ENCODE measurements at places on chromosomes 13 and 19.
A peak's percentile ranks its signal among the peaks of the same experiment; 100 is the strongest.

DNA sequence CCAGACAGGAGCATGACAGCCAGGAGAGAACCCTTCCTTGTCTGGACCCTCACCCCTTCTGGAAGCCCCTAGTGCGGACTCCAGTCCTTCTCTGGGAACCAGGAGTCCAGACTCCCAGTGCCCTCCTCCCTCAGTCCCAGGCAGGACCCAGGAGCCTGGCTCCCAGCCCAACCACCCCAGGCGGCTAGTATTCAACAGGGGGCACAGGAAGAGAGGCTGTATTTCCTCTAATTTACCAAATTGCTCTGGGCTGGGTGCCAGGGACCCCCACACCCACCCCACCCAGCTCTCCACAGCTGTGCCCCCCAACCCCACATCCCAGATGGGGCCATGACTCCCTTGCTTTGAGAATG, 3.3 kb downstream of the GRIN2D start:
- no peak for DNase-seq

DNA sequence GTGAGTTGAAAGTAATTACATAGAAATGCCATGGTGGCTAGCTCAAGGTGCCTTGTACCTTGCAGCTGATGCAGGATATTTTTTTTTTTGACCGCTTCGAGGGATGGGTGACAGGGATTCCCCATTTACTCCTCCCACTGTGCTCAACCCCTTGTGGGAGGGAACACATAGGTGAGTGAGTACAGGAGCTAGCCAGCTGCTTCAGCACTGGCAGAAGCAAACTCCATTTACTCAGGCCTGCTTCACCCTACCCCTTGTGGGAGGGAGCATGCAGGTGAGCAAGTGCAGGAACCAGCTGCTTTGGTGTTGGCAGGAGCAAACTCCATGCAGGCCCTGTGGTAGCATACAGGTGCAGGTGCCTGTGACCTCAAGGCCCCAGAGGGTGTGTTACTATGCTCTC, 330.1 kb downstream of the TDRD3 start:
- no peak for DNase-seq

DNA sequence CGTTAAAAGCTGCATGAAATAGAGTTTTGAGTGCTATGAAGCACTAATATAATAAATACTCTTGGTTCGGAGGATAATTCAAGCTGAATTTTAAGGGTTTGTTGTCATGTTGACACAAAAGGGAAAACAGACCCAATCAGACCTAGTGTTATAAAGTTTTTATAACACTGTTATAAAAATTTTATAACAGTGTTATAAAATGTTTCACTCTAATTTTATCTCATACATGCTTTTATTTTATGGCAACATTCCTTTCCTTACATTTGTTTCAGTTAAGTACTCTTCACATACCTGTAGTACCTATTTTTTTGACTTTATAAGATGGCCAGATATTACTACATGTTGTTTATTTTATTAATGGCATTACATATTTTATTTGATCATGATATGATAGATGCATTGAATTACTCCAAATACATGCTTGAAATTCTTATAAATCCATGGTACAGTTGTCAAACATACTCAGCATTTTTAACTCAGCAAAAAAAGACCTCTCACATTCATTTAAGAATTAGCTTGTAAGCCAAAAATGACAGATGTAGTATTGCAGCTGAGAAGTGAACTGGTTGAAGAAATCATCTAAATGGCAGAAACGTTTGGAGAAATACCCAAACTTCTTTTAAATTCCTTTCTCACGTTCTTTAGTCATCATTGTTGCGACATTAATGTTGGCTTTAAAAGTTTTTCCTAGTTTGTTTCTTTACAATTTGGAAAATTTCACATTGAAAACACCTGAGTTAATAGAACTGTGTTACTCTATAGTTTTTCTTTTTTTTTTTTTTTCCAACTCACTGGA, 104.5 kb downstream of the PIBF1 start:
- no peak for DNase-seq

DNA sequence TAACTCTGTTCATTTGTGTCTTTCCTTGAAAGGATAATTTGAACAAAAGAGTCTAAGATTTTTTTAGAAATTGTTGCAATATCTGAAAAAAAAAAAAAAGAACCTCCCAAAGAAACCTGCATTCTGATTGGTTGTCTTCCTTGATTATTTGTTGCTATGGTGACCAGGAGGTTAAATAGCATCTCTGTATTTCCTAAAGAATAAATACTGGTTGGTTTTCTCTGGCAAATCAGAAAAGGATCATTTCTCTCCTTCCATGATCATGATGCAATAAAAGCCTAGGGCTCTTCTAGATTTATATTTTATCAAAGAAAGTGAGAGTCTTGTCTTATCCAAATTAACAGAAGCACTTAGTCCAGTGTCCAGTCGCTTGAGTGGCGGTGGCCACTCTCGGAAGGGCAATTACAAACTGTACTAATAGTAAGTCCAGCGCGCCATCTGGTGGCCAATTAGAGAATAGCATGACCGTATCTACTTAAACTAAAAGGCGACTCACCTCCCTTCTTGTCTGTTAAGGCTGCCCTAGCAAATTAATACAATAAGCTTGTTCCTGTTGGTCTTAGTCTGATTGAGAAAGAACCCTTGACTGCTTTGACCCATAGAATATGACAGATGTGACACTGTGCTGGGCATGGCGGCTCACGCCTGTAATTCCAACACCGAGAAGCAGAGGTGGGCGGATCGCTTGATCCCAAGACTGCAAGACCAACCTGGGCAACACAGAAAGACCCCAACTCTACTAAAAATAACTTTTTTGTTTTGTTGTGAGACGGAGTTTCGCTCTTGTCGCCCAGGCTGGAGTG, 47.0 kb upstream of the PNMA8B start:
- DNase-seq, result peak; percentile 81
